ENCODE measurements at places on chromosomes 1 and 21.
A peak's percentile ranks its signal among the peaks of the same experiment; 100 is the strongest.

GRCh38 chr1:197268012-197268411 lies at the start of gene CRB1:
Gene CRB1 (plus strand): TSS chr1:197268252. CDS start chr1:197268413, 161 bp downstream.
- DNase-seq: no peak

DNA sequence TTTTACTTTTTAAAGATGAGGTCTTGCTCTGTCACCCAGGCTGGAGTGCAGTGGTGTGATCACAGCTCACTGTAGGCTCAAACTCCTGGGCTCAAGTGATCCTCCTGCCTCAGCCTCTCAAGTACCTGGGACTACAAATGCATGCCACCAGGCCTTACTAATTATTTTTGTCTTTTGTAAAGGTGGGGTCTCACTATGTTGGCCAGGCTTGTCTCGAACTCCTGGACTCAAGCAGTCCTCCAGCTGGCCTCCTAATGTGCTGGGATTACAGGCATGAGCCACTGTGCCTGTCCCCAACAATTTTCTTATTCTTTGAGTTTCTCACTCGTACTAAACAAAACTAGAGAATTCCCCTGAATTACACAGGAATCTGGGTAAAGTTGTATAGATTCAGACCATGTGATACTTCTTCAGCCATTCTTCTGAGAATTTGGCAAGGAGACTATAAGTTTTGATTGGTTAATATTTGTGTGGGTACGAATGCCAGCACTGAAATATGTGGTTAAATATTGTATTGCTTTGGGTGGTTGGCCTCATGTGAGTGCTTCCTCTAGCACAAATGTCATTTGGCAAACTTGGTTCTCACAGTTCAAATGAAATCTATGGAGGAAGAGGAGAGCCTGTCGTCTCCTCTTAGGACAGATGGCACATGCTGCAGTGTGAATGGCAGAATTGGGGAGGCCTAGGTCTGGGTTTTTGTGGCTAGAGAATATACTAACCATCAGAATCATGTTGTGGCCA lies 104.9 kb downstream of the RUNX1 start:
- DNase-seq: no peak

DNA sequence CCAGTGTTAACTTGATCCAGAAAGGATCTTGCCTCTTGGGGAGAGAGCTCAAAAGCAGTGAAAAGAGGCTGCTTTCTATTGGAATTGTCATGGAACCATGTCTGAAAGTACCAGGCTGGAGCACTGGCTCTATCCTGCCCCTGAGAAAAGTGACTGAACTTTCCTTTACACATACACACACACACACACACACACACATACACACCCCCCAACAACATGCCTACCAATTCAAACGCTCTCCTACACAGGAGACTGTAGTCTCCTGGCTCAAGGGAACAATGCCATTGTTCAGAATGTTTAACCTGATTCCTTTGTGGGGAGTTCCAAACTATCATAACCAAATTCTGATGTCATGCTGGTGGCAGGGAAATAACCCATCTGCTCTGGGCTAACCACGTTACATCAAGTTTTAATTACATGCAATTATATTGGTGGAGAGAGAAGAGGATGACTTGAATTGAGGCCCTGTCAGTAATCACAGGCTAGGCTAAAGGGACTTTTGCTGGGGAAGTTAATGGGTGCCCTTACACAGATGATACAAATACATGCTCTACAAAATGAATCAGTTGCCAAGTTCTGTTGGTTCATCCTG lies 52.3 kb upstream of the DUSP10 start:
- no peak for DNase-seq

GRCh38 chr1:201937624-201938213 lies 8.6 kb downstream of the LMOD1 start:
- DNase-seq: no peak

DNA sequence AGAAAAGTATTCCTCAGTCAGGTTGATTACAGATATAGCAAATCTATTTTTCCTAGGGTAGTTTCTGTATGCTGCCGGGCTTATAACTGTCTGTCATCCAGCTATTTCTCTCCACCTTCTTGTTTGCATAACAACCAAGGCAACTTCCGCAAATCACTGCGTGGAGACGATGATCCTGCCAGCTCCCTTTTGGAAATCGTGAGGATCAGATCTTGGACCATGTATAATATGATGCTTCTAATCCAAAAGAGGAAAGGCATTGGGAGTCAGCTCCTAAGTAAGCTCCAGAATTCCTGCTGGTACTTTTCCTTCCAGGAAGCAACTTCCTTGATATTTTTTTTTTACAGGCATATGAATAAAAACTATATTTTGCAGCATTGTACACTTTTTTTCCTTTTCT lies 445 bp upstream of the RGS4 start:
- no peak for DNase-seq

DNA sequence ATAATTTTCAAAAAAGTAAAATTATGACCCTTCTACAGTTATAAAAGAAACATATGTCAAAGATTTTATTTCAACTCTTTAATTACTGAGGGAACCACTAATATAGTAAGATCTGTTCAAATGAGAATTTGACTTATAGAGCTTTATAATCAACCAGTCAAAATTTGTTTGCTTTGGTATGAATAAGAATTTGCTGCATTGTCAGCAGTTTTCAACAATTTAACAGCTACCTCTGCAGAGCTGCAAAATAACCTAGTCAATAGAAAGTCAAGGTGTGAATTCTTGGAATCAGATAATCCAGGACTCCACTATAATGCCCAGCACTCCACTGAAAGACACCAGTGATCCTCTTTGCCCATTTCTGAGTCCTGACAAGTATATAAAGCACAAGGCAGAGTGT lies 78.2 kb downstream of the ODF2L start:
- no peak for DNase-seq

- DNase-seq: no peak
Observed at GRCh38 chr1:113256348-113256729, 134.0 kb upstream of the MAGI3 start.

DNA sequence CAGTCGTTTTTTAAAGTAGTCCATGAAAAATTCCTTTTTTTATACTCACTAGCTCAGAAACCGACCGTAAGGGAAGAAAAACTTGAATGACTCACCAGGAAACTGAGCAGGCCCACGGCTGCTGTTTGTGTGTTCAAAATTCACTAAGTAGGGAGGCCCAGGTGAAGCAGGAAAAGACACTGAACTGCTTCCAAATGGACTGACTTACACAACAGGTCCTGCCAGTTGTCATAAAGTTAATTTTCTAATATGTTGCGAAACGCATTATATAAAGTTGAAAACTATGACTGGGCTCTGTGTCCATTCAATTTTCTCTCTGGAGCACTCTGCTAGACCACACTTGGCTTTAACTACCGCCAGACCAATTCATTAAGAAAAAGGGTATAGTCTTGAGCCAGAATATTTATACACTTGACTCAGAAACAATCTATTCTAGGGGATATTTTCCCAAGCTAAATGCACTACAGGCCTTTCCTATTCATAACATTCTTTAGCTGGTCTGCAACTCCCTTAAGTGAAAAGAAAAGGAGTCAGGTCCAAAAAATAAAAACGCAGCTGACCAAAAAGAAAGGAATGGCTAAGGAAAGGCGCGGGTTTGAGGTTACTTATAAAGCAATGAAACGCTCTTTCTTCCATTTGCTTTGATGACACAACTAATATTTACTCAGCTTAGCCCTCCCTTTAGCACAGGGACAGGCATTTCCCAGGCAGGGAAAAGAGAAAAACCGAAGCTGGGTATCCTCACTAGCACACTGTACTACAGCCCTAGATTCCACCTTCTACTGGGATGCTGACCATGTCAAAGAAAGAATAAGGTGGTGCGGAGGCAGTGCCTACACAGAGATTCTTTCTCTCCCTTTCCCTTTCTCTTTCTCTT lies 306.3 kb upstream of the ESRRG start:
- no peak for DNase-seq

GRCh38 chr1:183497218-183497617 lies 24.9 kb downstream of the SMG7 start:
- no peak for DNase-seq

- no peak for DNase-seq
Observed at GRCh38 chr1:46623743-46624644, 7.4 kb upstream of the MOB3C start.

- DNase-seq: no peak
Observed at GRCh38 chr1:151581451-151581850, 30.4 kb upstream of the SNX27 start.

- no peak for DNase-seq
Observed at GRCh38 chr1:40032240-40032891, 8.2 kb upstream of the CAP1 start.

GRCh38 chr21:32979598-32980268 lies 46.0 kb upstream of the OLIG2 start:
- DNase-seq: no peak

DNA sequence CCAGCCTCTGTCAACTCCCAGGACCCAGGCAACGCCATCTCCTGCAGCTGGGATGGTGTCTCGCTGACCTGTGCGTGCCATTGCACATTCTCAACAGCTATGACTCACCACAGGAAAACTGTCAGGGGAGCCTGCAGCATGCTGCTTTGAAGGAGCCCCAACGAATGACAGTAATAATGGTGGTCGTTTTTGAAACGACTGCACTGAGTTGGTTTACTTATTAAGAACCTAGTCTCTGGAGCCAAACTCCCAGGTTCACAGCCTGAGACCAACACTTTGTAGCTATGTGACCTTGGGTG lies 21.6 kb downstream of the TCEA3 start:
- no peak for DNase-seq

DNA sequence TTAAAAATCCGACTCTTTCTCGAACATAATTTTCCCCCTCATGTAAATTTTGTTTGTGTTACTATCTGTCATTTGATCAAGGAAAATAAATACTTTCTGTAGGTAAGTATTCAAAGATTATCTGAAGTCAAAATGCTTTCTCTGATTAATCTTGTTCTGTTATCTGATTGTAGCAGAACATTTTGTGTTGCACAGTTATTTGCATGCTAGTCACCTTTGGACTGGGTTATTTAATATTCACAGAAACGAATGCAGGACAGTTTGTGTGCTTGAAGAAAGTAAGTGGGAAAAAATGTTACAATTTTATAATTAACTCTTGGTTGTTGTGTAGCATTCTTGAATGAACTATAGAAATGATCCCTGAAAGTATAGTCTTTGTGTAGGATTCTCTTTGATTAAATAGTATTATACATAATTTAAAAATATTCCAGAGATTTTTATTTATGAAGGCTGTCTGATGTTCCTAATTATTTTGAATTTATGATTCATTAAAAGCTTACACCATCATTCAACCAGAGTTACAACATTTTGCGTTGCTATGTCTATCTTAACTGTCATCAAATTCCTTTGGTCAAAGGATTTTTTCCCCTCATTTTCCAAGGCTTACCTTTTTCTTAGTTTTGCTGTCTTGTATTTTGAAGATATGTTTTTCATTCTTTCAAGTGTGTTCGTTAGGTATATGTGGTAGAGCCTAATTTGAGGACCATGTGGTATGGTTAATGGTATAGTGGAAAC lies 176.6 kb downstream of the GIPC2 start:
- no peak for DNase-seq

DNA sequence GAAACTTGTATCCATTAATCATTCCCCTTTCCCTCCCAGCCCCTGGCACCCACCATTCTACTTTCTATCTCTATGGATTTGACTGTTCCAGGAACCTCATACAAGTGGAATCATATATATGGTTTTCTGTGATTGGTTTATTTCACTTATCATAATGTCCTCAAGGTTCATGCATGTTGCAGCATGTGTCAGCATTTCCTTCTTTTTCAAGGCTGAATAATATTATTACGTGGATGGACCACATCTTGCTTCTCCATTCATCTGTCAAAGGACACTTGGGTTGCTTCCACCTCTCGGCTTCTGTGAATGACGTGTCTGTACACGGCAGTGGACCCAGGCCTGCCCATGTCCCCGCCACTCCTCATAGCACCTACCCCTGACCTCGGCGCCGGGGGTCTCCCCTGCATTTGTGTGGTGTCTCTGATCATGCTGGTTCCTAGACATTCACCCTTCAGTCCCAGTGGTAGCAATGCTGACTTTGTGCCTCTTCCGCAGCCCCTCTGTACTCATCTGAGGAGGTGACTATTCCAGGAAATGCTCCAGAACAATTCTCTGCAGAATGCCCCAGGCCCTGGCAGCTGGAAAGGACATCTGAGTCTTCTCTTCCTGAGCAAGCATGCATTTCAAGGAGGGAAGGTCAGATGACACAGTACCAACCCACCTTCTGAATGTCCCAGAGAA lies 136.9 kb downstream of the PSMG1 start:
- DNase-seq: no peak

GRCh38 chr1:154998818-154999570 lies 3.6 kb upstream of the ZBTB7B start:
- peak; percentile 53 for DNase-seq

- no peak for DNase-seq
Observed at GRCh38 chr1:90729504-90730242, 12.6 kb upstream of the BARHL2 start.

- DNase-seq: no peak
Observed at GRCh38 chr21:43681650-43682049, 22.3 kb downstream of the RRP1B start.

DNA sequence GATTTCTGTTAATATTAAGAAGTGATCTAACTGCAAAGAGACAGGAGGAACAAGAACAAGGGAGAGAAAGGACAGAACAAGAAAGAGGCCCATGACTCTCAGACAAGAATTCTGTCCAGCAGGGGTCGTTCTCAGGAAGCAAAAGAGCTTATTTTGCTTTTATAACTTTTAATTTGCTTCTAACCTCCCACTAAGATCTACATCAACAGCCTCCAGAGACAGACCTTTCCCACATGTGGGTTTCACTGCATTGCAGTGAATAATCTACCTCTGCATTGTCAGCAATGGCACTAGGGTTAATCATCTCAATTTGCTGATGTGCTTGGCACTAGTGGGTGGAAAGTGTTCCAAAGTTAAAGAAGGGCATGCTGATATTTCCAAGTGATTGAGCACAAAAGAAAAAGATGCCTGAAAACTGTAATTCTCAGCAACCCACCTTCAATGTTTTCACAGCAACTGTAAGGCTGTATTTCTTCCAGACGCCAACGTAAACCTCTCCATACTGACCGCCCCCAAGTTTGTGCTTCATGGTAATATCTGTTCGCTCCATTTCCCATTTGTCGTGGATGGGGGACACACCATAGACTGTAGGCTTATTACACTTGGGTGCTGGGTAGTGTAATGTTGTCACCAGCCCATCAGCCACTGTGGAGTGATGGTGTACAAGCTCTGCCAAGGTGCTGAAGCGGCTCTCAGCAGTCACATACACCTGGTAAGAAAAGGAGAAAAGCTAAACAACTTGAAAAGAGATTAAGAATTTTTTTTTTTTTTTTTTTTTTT lies 39.5 kb downstream of the TOR3A start:
- no peak for DNase-seq

DNA sequence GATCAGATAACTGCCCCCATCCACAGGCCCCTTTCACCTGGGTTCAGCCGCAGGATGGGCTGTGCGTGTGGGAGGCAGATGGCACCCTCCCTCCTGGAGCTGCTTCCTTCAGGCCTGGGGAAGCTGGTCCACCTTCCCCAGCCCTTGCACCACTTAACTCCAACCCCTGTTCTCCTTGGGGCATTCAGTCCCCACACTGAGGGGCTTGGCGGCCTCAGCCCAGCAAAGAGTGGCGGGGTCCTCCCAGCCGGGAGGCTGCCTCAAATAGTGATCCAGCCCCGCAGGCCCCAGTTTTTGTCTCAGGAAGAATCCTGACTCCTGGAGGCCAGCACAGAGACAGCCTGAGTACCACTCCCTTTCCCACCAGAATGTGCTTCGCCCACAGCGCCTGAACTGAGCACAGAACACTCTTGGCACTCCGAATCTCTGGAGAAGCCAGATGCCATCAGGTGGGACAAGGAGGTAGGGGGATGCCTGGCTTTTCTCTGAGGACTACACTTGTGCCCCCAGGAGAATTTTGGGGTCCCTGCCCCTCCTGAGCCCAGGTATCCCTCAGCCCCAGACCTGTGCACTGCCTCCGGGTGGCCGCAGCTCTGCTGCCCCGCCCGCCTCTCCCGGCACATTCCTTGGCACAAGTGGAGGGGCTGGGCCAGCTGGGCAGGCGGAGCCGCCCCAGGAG lies 936 bp downstream of the PAQR6 start:
- DNase-seq: no peak

Data from NCI-H2081 treated with DMSO at 0.1 percent for 48 hours (cell line).